Suppressor macrophage treated with lipopolysaccharide for 1 hour (primary cell): ENCODE measurements at places on chromosomes 16 and 17.

- DNase-seq, result peak; percentile 77
Observed at GRCh38 chr16:28218109-28218508, 6.3 kb upstream of the XPO6 start.

DNA sequence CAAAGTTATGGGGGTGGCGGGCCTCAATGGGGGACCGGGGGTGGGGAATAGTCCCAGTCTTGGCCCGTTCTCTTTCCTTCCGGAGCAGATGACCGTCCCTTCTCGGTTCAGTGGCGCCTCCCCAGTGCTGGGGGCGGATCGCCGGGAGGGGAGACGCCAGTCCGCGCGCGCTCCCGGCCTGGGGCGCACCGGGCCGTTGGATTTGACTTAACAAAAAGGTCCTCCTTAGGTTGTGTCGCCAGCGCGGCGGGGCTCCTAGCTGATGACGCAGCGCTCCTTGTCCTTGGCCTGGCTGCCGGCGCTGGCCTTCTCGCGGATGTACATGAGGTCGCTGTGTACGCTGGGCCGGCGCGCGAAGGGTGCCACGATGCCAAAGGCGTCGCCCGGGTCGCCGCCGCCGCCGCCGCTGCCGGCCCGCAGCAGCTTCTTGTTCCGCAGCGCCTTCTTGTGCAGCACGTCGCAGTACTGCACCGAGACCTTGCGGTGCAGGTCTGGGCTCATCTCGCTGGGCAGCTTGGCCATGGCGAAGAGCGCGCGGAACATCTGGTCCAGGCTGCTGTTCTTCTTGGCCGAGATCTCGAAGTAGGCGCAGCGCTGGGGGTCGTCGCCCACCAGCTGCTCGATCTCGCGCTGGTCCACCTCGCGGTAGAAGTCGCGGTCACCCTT, 1.2 kb downstream of the RASD1 start:
- peak; percentile 51 for DNase-seq

DNA sequence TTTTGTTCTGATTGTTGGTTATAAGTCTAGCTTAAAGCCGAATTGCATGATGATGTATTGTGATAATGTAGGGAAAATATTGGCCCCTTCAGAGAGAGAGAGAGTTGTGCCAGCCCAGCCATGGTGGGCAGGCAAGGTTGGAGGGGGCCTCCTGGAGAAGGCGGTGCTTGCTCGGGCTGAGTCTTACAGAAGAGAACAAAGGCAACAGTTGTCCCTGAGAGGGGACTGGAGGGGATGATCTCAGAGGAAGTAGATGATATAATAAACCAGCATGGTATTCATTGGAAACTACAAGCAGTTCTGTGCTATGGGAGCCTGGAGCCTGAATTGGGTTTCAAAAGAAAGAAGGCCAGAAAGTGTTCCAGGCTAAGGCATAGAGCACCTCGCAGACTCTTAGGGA, 173.8 kb downstream of the RPTOR start:
- no peak for DNase-seq

DNA sequence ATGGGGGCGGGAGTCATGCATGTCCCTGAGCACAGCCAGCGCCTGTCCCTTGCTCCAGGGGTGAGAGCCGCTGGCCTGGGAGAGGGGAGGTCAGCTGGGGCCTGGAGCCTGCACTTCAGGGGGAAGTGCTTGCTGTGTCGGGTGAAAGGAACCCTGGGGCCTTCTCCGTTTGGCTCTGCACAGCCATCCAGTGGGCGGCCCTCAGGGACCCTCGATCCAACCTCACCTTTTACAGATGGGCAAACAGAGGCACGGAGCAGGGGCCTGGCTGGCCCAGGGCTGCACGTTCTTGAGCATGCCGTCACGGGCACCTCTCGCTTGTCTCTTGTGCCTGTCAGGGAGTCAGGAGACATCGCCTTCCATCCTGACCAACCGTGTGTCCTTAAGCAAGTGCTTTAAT, 1.8 kb downstream of the SNX20 start:
- DNase-seq, result no peak

GRCh38 chr17:78105551-78105950, 23.0 kb downstream of the TMC6 start:
- DNase-seq, result no peak

- no peak for DNase-seq
Observed at GRCh38 chr17:79374087-79374689, 236.7 kb downstream of the RBFOX3 start.

GRCh38 chr17:77867308-77867781, 91.2 kb upstream of the TNRC6C start:
- peak; percentile 76 for DNase-seq

GRCh38 chr17:76384222-76384986, at the start of gene SPHK1:
Gene SPHK1, plus strand, starts transcription at chr17:76384609. Its CDS starts 1,036 bp downstream, at chr17:76385645.
- peak; percentile 95 for DNase-seq

DNA sequence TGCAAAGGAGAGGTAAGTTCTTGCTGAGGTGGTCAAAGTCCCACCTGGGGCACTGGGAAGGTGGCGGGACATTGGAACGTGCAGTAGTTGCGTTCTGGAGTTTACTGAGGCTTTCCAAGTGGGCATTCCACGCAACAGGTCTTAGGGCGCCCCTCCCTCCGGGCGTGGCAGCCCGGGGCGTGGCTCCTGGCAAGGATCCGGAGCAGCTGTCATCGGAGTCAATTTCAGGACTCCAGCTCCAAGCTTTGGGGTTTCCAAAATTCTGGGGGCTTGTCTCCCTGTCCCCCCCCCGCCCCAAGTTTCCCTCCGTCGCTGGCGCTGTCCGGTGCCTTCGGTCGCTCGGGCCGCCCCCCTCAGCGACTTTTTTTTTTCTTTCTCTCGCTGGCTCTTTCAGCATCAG, 43.1 kb upstream of the AMZ2 start:
- peak; percentile 53 for DNase-seq

DNA sequence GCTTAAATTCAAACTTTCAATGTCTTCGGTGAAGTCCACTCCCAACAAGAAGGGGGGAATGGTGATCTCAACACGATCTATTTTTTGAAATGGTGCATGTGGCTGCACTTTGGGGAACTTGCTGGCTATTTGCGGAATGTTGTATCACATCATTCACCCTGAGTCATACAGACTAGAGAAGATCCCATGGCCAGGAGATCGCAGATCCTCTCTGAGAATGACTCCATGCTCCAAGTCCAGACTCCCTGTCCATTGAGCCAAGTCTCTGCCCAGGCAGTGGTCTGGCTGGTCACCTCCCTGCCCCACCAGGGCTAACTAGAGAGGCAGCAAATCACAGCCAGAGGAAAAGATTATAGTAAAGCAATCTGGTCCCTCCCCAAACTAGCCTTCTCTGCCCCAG, 120.6 kb downstream of the XYLT1 start:
- DNase-seq, result peak; percentile 92

DNA sequence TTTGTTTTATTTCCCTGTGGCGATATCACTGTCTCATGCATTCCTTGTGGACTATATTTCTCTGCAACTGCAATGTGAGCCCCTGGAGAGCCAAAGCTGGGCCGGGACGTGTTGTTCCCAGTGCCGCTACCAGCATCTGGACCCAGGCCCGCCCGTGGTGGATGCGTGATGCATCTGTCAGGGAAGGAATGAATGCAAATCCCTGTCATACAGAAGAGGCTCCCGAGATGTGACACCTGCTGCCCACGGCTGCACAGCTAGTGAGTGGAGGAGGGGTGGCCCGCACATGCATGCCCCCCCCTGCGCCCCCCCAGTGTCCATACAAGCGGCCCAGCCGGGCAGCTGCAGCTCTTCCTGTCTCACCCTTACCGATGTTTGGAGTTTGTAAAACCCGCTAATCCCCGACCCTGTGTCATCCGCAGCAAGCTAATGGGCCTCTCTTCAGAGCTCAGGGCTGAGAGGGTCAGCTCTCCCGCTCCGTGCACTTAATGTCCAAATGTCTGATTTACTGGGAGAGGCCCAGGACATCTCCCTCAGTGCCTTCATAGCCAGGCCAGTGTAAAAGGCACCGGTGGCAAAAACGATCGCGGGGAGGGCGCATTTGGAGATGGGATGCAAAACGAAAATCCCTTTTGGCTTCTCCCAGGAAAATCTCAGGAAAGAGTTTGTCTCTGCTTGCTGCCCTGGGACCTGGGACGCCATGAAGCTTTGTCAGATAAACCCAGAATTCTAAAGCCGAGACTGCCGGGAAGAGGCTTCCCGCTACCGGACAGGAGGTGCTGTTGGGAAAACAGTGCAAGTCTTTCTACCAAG, 91.8 kb downstream of the FOXL1 start:
- no peak for DNase-seq

- no peak for DNase-seq
Observed at GRCh38 chr16:81686391-81687130, 92.5 kb upstream of the PLCG2 start.

DNA sequence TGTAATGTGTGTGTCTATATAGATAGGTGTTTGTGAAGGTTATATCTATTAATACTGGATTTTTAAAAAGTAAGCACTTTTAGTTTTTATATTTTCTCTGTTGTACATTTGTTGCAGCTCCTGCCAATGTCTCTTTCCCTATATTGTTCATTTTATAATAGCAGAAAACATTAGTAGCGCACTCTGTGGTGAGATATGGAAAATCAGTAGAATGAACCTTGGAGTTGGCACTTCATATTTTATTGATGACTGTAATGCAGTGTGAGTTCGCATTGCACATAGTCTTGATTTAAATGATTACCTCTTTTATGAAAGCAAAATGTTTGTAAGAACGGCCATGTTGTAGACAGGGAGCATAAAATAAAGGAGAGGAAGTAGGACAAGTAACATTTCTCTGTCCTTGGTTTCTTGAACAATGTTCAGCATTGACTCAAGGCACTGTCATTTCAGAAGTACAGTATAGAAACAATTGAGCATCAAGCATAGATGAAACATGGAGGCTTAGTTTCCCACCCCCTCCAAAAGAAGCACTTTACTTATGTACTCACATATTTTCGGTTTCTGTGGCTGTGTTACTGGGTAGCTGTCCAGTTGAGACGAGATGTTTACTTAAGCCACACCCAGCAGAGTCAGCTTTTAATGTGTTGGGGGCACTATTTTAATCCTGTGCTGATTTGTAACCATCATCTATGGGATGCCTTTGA, 74.0 kb downstream of the TANC2 start:
- DNase-seq, result peak; percentile 0

DNA sequence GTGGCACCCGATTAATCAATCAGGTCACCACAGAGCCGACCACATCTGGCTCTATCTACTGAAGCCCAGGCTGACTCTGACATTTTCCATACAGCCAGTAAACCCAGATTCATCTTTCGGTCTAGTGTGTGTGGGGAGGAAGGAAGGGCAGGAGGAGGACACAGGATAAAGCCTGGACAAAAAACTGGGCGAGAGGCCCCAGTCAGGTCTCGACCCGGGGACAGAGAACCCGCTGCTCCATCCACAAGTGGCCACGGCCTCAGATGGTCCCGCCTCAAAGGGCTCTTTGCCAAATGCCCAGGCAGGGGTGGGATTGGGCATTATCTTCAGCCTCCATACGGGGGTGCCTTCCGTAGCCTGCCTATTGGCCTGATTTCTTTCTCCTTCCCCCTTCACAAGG, 7.8 kb downstream of the ABR start:
- DNase-seq, result no peak

GRCh38 chr17:35879773-35880654, at the start of gene CCL5:
Gene CCL5, minus strand, starts transcription at chr17:35880360.
- DNase-seq, result peak; percentile 97

DNA sequence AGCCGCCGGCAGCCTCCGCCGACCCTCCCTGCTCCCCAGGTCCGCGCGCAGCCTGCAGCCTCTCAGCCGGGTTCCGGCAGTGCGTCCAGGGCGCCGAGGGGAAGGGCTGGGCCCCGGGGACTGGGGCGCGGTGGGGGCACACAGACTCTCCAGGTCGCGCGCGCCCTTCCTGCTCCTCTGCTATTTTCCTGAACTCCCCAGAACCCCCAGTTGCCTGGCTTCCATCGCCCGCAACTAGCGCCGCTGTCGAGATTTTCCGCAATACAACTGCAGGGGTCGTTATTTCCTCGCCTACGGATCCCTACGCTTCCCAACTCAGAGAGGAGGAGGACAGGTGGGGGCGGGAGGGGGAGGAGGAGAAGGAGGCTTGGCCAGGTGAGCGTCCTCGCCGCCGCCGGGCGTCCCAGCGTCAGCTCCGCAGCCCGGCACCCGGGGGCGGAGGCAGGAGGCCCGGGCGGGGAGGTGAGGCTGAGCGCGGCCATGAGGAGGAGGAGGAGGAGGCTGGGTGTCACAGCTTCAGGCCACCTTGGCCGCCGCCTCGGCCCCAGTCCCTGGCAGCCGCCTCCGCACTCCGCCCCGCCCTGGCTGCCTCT, at the start of gene CA10:
TSS of gene CA10 (minus strand) at position 265 of the 593 bp plus-strand sequence.
- no peak for DNase-seq

- DNase-seq, result no peak
Observed at GRCh38 chr17:63124536-63124935, 158.5 kb downstream of the TANC2 start.

DNA sequence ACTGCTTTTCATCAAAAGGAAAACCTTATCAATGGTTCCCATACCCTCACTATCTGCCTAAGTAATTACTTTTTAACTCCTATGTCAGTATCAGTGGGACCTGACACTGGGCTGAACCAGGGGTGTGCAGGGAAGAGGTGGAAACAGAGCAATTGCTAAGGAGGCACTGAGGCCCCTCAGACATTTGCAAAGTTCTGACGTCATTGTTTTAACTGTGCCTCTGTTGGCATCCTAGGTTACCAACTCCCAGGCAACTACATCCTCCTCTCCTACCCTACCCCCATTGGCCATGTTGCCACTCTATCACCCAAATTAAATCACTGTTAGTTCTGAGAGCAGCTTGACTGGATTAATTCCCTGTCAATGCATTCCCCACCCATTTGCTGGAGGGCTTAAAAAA, 8.0 kb upstream of the WWOX start:
- no peak for DNase-seq

GRCh38 chr17:57207396-57207795, 48.9 kb upstream of the MSI2 start:
- DNase-seq, result no peak

- DNase-seq, result peak; percentile 91
Observed at GRCh38 chr16:67246081-67246755, 1.1 kb downstream of the FHOD1 start.

GRCh38 chr16:81629896-81630634, 149.0 kb upstream of the PLCG2 start:
- DNase-seq, result no peak

GRCh38 chr16:67190448-67191399, 788 bp upstream of the EXOC3L1 start:
- no peak for DNase-seq

DNA sequence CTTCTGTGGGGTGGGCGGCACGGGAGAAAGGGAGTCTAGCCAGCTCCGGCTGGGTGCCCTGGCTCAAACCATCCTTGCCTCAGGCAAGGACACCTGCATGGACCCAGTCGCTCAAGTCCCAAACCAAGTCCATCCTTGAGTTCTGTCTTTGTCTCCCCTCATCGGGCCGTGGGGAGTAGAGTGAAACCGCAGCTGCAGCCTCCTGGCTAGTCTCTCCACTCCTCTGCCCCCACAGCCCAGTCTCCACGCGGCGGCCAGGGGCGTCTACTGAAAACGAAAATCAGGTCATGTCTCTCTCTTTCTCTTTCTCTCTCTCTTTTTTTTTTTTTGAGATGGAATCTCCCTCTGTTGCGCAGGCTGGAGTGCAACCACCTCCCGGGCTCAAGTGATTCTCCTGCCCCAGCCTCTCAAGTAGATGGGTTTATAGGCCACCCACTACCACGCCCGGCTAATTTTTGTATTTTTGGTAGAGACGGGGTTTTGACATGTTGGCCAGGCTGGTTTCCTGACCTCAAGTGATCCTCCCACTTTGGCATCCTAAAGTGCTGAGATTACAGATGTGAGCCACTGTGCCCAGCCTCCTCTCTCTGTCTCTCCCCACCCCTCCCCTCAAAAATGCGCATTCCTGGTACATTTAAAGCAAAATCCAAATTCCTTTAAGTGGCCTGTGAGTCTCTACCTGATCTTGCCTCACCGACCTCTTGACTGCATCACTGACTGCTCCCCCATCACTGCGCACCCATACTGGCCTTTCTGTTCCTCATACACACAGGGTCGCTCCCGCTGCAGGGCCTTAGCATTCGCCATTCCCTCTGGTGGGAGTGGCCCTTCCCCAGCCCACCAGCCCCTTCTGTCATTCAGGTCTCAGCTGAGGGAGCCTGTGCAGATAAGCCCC, 17.7 kb upstream of the RMI2 start:
- no peak for DNase-seq
